Stimulated activated CD4-positive, alpha-beta T cell treated with anti-CD3 and anti-CD28 coated beads, Interleukin-12 subunit alpha, Interleukin-12 subunit beta, amount 100 ng/mL, for 48 hours (primary cell): ENCODE measurements at places on chromosomes 13 and 19.
A peak's percentile ranks its signal among the peaks of the same experiment; 100 is the strongest.

DNA sequence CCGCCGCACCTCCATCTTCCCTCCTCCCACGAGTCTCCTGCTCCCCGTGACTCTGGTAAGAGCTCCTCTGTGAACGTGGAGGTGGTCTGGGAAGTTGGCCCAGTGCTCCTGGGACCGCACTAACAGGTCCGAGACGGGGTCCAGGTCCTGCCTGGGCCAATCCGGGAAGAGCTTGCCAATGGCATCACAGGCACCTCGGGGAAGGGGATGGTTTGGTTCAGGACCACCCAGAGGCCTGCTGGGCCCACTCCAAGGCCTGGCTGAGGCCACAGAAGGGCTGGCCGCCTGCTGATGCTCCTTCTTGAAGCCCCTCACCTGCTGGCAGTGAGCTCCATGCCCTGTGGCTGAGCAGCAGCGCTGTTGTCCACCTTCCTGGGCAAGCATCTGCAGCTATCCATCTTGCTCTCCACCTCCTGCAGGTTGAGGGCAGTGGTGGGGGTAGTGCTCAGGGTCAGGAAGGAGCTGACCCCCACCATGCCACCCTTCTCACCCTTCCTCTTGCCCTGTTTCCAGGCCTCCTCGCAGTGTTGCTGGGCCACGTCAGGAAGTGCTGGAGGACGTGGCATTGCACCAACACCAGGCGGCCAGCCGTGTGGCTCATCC, 41.2 kb upstream of the TPM4 start:
- DNase-seq, result no peak

GRCh38 chr13:24038841-24039330, 121.6 kb upstream of the SPATA13 start:
- no peak for DNase-seq

DNA sequence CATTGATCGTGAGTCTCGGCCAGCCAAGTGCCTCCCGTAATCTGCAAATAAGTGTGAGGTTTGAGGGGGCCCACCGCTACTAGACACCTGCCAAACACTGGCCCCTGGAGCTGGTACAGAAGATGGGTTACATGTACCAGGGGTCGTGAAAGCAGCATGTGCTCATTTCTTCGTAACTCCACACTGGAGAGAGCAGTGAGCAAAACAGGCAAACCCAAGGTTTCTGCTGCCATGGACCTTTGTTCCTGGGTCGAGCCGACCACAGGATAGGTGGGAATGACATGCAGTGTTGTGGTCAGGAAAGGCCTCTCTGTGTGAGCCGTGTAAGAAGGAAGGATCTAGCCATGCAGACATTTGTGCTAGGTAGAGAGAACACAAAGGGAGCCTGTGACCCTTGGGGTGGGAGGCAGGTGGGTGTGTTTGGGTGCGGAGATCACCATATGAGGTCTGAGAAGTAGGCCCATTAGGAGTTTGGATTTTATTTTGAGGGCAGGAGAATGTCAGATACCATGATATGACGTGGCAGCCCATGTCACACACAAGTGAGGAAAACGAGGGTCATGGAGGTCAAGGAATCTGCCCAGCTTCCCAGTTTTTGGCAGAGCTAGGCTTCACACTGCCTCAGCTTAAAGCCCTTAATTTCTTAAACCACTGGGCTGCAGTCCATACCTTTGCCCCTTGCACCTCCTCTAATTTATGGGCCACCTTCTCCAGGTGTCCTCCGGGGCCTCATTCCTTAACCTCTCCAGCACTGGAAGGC, 919 bp downstream of the GTF3A start:
- peak; percentile 8 for DNase-seq

DNA sequence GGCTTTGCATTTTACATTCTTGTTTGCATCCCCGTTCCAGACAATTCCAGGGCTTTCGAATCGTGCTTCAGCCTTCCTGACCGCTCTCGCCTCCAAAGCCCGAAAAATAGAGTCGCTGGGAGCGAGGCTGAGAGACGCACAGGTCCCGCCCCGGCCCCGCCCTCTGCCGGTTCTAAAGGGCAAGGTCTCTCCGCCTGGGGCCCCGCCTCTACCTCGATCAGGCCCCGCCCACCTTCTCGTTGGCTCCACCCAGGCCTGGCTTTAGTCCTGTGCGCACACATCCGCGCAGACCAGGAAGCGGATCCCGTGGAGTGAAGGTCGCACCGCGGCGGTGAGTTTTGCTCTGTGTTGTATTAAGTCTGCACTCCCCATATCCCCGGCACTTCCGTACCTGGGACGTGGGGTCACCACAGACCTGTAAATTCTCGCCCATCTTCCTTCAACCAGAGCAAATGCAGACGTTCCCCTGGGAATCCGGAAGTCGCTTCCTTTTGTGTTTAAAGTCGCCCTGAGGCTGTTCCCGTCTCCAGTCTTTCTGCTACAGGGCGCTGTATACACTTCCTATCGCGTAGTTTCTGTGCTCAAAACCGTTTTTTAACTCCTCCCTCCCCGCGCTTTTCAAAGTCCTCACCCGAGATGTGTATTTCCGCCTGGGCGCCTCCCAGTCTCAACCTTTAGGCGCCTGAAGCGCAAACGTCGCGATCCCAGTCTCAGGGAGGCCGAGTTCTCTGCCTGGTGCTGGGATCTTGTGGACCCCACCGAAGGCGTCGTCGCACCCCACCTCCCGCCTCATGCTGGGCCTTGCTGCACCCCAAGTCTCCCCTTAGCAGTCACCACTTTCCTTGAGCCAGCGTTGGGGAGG, at the start of gene ZNF701:
Gene ZNF701 (plus strand): TSS at position 288 of the 862 bp plus-strand sequence. CDS start 3,861 bp downstream, outside the sequence.
- DNase-seq, result peak; percentile 88
